Spinal cord (tissue), 10 donors: ENCODE measurements at places on chromosomes 1 and 21. TPM values are rescaled to one million over a fixed set of nuclear protein-coding genes. Genes with fewer than 3 reads are reported as not detected.
A peak's percentile ranks its signal among the peaks of the same experiment; 100 is the strongest.

The FAM43B gene
- 3.0 TPM for total RNA-seq

The SYT11 gene
- 384 TPM for total RNA-seq

The COL11A1 gene
- 164 TPM for total RNA-seq

- no peak for DNase-seq
Measured at GRCh38 chr1:229305392-229305791, 34.5 kb downstream of the RAB4A start.

DNA sequence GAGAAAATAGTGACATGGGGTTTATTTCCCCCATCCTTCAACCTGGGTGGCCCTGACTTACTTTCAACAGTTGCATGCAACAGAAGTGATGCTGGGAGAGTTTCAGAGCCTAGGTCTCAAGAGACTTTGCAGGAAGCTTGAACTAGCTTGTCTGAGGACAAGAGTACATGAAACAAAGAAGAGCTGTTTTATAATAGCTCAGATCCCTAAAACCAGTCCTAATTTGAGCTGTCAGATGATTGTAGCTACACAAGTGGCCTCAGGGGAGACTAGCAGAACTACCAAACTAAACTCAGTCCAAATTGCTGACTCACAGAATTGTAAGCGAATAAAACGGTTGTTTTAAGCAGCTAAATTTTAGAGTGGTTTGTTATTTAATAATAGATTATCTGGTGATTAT, 17.1 kb downstream of the RC3H1 start:
- DNase-seq = peak; percentile 20

- DNase-seq = no peak
Measured at GRCh38 chr1:72917920-72918319, 635.6 kb upstream of the NEGR1 start.

- DNase-seq = no peak
Measured at GRCh38 chr1:56123421-56123820, 455.9 kb downstream of the PLPP3 start.

DNA sequence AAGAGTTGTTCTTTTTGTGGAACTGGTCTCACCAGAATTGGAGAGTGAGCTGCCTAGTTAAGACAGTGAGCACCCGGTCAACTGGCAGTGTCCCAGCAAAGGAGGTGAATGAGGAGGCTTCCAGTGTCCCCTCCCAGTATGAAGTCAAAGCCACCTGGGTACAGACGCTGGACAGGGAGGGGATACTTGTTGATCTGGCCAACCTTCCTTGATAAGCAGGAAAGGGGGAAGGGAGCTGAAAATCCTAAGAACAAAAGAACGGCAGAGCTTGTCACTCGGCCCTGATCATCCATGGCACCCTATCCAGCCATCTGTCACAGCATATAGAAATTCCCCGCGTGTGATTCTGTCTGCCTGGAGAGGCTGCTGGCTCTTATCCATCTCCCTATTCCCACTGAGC, 91.5 kb downstream of the SSBP3 start:
- DNase-seq = no peak

GRCh38 chr1:101278845-101279244, 42.0 kb downstream of the S1PR1 start:
- DNase-seq = no peak
